ENCODE measurements at places on chromosomes 16 and 17.
A peak's percentile ranks its signal among the peaks of the same experiment; 100 is the strongest.

- DNase-seq, result no peak
Measured at GRCh38 chr17:73801455-73802100, 157.3 kb upstream of the SDK2 start.

DNA sequence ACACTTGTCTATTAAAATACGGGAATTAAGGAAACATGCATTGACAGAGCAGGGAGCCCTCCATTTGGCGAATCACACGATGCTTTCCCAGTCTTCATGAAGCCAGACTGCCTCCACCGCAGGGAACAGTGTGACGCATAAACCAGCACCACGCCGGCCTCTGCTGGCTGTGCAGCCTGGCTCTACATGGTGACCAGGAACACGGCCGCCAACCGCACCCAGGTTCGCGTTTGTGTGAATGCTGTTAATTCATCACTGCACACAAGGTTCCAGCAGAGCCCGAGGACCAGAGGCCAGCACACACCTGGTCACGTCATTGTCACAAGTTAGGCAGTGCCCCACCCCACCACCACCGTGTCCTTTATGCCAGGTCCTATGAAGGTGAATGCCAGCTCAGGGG is 26.7 kb downstream of the TMEM204 start:
- no peak for DNase-seq

DNA sequence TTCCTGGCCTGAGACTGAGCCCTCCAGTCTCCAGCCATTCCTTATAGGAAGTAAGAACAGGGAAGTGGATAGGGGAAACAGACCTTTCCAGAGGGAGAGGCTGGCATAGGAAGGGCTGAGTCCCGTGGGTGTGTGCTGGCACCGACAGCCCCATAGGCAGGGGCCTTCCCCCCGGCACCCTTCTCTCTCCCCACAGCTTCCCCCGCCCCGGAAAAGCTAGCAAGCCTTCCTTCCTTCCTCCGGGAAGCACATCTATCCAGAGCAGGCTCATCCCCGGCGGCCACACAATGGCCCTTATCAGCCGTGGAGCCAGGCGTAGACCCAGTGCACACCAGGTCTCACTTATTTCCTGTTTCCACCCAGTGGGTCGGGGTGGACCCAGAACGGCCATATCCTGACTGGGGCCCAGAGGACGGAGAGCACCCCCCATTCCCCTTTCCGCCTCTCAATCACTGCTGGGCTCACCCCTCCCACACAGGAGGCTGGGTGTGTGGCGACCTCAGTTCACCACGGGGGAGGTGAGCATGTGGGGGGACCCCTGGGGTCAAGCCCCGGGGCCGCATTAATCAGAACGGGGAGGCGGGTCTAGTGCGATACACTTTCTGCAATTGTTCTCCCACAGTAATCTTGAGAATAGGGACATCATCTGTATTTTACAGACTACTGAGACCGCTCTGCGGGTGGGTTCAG is 950 bp upstream of the MYO1C start:
- DNase-seq, result no peak

- no peak for DNase-seq
Measured at GRCh38 chr17:36128411-36128978, 24.9 kb downstream of the CCL4 start.

GRCh38 chr17:70055000-70055399 is 20.0 kb upstream of the KCNJ16 start:
- DNase-seq, result no peak

DNA sequence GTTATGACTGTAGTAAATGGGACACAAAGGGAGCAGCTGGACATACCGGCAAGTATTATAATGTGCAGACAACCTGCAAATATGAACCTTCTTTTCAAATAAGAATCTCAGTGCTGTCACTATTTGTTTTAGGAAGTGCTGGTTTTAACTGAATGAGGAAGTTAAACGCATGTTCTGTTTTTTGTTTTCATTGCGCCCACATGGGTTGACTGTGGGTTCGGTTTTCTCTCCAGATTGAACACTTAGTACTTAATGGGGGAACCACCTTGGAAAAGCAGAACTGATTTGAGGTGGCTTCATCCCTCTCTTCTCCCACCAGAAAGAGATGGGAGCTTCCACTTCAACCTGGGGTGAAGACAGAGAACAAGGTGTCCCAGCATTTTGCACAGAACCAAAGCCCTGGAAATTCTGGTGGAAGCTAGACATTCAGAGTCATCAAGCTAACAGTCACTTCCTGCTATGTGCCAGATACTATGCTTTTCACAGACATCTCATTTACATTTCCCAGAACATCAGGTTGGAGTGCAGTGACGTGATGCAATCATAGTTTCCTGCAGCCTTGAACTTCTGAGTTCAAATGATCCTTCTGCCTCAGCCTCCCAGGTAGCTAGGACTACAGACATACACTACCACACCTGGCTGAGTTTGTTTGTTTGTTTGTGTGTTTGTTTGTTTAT is 149.8 kb downstream of the CDH13 start:
- DNase-seq, result no peak

DNA sequence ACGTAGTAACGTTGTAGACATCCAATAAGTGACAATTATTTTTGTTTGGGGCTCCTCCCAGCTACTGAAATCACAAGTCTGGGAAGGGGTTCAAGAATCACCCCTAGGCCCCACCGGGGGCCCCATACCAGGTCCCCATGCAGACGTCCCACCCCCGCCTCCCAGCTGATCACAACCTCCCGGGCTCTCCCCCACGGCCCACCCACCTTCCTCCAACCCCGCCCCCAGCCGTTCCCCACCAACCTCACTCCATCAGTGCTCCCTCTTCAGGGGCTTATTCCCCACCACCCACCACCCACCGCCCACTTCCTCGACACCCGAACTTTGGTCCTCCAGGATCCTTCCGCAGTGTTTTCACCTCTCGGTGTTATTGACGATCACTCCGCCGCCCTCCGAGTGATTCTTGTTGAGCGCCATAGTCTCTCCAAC is 240 bp downstream of the WBP2 start:
- no peak for DNase-seq

DNA sequence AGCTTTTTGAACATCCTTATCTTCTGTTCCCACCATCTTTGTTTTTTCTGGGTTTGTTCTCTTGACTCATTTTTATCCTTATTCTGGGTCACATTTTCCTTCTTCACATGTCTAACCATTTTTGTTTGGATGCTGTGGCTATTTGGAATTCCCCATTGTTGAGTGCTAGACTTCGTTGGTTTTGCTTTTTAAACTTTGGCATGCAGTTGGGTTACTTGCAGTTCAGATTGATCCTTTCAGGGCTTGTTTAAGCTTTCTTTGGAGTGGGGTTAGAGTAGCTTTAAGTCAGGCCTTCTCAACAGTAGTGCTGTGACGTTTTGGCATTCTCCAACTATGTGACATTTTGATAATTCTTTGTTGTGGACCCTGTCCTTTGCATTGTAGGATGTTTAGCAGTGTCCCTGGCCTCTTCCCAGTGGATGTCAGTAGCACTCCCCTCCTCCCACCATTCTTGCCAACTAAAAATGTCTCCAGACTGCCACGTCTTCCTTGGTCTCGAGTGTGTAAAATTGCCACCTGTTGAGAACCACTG is 21.1 kb downstream of the PRMT7 start:
- peak; percentile 53 for DNase-seq

- no peak for DNase-seq
Measured at GRCh38 chr17:15239491-15239890, 25.6 kb downstream of the PMP22 start.

DNA sequence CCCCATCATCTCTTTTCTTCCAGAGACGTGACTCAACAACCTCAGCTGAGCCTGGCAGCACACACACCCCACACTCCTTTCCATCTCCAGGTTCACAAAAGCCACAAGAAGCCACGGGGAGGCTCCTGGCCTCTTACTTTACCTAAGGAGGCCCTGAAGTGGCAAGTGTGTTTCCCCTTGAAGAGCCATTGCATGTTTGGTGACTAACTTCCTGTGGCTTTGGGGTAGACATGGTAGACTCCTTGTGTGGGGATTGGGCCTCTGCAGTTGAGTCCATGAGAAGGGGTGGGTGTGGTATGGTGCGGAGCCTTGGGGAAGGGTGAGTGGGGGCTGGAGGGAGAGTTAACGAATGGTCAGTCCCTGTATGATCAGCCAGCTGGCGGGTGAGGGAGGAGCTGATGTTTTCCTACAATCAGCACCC is 24.2 kb downstream of the SAP30BP start:
- peak; percentile 59 for DNase-seq

- no peak for DNase-seq
Measured at GRCh38 chr16:89596061-89596689, 17.3 kb upstream of the DPEP1 start.

- DNase-seq, result no peak
Measured at GRCh38 chr16:64826374-64826773, 295.5 kb downstream of the CDH11 start.

DNA sequence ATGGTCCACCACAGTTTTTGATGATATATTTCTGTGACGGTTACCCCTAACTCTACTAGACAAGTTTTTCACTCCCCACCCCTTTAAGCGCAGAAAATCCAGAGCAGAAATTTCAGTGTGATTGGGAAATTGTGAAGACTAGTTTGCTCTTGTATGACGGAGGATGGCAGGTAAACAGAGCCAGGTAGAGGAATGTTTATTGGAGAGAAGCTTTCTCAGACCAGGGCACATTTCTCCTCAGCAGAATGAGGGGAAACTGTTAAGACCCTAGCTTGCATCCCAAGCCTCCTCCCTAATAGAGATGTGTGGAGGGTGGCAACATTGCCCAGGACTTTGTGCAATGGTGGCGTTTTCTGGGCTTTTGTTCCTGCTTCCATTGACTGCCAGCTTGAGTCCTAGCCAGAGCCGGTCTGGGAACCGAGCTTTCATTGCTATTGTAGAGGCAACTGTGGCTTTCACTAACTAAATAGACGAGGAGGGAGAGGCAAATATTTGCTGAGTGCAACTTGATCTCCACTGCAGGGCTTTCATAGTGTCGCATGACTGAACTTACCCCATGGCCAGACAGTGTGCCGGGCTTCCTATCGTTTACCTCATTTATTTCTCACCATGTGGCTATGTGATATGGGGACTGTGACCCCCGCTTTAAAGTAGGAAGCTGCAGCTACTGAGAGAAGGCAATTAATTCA is 159.6 kb upstream of the MPHOSPH6 start:
- no peak for DNase-seq

- no peak for DNase-seq
Measured at GRCh38 chr17:42699415-42699740, 17.0 kb downstream of the CNTNAP1 start.

DNA sequence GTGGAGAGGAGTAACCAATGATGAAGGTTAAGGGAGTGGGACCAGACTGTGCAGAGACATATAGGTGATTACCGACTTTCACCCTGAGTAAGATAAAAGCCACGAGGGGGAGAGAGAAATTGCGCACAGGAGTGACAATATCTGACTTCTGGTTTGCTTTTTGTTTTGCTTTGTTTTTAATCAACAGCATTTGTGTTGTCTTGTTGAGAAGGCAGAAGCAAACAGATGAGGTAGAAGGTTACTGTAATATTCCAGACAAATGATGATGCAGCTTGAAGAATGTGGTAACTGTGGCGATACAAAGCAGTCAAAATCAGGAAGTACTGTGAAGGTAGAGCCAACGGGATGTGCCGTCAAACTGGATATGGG is 7.5 kb downstream of the PELP1 start:
- DNase-seq, result no peak

DNA sequence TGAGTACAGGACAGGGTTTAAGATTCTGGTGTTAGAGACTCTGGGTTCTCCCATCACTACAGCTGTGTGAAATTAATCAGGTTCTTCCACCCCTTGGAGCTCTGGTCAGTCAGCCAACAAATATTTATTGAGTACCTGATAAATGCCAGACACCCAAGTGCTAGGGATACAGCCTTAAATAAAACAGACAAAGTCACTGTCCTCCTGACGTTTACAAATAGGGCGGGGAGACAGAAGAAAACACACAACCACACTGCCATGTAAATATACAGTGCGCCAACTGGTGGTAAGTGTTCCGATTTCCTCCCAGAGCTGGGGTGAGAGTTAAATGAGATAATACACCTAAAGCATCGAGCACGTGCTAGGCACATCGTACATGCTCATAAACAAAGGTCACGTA is 121.0 kb downstream of the COPRS start:
- DNase-seq, result no peak
